ENCODE measurements at places on chromosomes 4 and X.

DNA sequence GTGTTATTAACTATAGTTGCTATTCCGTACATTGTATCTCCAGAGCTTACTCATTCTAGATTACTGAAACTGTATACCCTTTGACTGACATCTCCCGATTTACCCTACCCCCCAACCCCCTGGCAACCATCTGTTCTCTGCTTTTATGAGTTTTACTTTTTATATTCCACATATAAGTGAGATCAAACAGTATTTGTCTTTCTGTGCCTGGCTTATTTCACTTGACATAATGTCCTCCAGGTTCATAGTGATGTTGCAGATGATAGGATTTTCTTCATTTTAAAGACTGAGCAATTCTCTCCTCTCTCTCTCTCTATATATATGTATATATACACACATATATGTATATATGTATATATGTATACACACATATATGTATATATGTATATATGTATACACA lies 54.6 kb downstream of the CFAP299 start:
- DNase-seq: no peak

- no peak for DNase-seq
Observed at GRCh38 chr4:62232814-62233213, 1032.7 kb downstream of the ADGRL3 start.

GRCh38 chr4:149885896-149886295 lies 70.3 kb upstream of the IQCM start:
- no peak for DNase-seq

- no peak for DNase-seq
Observed at GRCh38 chrX:150429594-150429993, 66.5 kb downstream of the MAMLD1 start.

- DNase-seq: no peak
Observed at GRCh38 chr4:49032440-49033161, 46.5 kb downstream of the CWH43 start.
